ENCODE measurements at places on chromosomes 7 and 10. TPM values are rescaled to one million over a fixed set of nuclear protein-coding genes. Genes with fewer than 3 reads are reported as not detected.

The FMC1 gene
- total RNA-seq, result 15.1 TPM

The MRPS17 gene
- total RNA-seq, result 18.9 TPM

The ANKRD1 gene
- total RNA-seq, result 75.7 TPM

GRCh38 chr10:54900584-54900983 is 99.6 kb upstream of the PCDH15 start:
- no peak for DNase-seq

DNA sequence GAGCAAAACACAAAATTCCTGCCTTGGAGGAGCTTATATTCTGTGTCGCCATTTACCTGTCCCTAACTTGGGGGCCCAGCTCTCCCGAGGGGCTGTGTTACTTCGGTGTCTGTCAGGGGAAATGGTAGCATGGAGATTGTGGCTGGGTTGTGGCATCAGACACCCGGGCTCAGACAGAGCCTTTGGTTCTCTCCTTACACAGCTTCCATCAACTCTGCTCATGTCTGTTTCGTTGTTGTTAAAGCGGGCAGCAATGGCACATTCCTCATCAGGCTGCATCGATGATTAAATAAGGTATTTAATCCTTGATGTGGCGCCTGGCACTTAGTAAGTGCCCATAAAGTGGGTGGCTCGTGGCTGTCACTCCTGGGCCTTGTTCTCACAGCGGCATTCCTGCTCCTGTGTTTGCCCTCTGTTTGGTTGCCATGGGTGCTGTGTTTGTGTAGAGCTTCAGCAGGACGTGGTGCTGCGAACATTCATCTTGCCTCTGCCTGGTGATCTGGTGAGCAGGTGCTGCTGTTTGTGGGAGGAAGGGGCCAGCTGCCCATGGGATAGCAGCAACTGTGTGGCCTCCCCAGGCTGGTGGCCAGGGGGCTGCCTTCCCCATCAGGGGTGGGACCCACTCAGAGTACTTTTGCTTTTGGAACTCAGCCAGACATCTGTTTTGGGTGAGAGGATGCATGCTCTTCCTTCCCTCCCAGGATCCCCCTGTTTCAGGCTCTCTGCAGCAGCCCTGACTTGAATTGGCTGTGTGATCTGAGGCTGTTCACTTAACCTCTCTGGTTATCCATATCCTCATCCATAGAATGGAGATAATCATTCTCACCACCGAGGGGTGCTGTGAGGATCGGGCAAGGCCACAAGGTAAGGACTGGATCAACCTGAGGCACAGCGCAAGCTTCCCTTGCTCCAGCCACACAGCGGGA is 207.2 kb upstream of the SVIL start:
- DNase-seq, result peak; percentile 81

GRCh38 chr10:130121486-130122079 is 11.0 kb upstream of the C10orf143 start:
- no peak for DNase-seq

GRCh38 chr7:48224042-48224441 is 52.8 kb downstream of the ABCA13 start:
- no peak for DNase-seq

Measured in Caco-2 (cell line).